Activated B cell treated with CpG ODN at 0.5 μM for 24 hours (primary cell): ENCODE measurements at places on chromosomes 1 and 21.
A peak's percentile ranks its signal among the peaks of the same experiment; 100 is the strongest.

DNA sequence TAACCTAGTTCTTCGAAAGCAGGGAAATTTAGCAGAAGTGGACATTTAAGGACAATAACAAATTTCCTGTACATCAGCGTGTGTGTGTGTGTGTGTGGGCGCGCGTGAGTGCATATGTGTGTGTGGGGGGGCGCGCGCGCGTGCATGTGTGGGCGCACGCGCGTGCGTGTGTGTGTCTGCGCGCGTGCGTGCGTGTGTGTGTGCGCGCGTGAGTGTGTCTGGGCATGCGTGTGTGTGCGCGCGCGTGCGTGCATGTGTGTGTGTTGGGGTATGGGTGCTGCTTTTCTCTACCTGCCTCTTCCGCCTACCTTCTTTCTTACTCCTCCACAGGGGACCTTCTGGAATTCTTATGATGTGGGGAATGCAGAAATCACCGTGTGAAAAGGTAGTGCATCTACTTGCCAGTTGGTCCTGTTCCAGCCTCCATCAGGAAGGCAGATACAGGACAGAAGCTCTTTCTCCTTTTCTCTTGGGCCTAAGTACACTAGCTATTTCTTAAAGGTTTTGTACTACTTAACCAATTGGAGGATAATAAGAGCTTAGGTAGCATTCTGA, 165.4 kb upstream of the KCNK2 start:
- H3K4me3 ChIP-seq, result no peak overlapping the region
- no peaks in the 10 kb centered on the region for H3K36me3 ChIP-seq
- no peaks in the 10 kb centered on the region for H3K4me1 ChIP-seq
- DNase-seq, result no peak

- DNase-seq, result no peak
- H3K36me3 ChIP-seq, result peaks cover 41% of the 10 kb centered on the region
- peaks cover 14% of the 10 kb centered on the region for H3K27me3 ChIP-seq
- H3K4me3 ChIP-seq, result peak overlapping the region; percentile 98
- peak overlapping the region; percentile 99 for H3K27ac ChIP-seq
Observed at GRCh38 chr1:71080230-71080738, 551 bp downstream of the ZRANB2 start.

DNA sequence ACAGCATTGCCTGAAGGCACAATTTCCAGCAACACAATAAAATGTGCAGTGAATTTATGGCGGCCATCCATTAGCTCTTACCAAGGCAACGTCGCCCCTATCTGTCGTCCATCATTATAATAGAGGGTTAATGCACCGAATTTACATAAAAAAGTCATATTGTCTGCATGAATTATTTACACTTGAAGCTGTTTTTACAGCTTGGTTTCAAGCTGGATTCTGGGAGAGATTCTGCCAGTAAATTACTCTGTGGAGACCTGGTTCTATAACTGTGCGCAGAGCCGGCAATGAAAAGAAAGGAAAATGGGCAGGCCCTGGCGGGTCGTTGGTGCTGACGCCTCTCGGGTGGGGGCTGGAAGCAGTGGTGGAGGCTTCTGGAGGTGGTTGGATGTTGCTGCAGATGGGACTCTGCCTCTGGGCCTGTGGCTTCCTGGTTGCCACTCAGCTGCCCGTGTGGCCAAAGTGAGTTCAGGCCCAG, 48.9 kb upstream of the POU3F1 start:
- no peak overlapping the region for H3K27ac ChIP-seq
- peaks cover 9% of the 10 kb centered on the region for H3K4me1 ChIP-seq
- no peak overlapping the region for H3K4me3 ChIP-seq

- no peak overlapping the region for H3K4me3 ChIP-seq
- DNase-seq, result no peak
- H3K36me3 ChIP-seq, result no peaks in the 10 kb centered on the region
- H3K4me1 ChIP-seq, result no peaks in the 10 kb centered on the region
Observed at GRCh38 chr1:233565313-233565712, 48.6 kb upstream of the KCNK1 start.

GRCh38 chr1:15346346-15347030, 63.2 kb upstream of the EFHD2 start:
- H3K4me3 ChIP-seq, result no peak overlapping the region
- H3K36me3 ChIP-seq, result no peaks in the 10 kb centered on the region
- peaks cover 32% of the 10 kb centered on the region for H3K27me3 ChIP-seq
- no peak overlapping the region for H3K27ac ChIP-seq

- H3K36me3 ChIP-seq, result peaks cover 14% of the 10 kb centered on the region
- no peak for DNase-seq
- peak overlapping the region; percentile 81 for H3K27ac ChIP-seq
- peak overlapping the region; percentile 95 for H3K4me3 ChIP-seq
- no peaks in the 10 kb centered on the region for H3K27me3 ChIP-seq
- H3K4me1 ChIP-seq, result peaks cover 38% of the 10 kb centered on the region
Observed at GRCh38 chr1:67684526-67685066, 405 bp upstream of the GADD45A start.

GRCh38 chr1:34405266-34405959, 228.7 kb downstream of the C1orf94 start:
- peaks cover 5% of the 10 kb centered on the region for H3K27me3 ChIP-seq
- no peak overlapping the region for H3K4me3 ChIP-seq
- DNase-seq, result no peak
- no peaks in the 10 kb centered on the region for H3K4me1 ChIP-seq

DNA sequence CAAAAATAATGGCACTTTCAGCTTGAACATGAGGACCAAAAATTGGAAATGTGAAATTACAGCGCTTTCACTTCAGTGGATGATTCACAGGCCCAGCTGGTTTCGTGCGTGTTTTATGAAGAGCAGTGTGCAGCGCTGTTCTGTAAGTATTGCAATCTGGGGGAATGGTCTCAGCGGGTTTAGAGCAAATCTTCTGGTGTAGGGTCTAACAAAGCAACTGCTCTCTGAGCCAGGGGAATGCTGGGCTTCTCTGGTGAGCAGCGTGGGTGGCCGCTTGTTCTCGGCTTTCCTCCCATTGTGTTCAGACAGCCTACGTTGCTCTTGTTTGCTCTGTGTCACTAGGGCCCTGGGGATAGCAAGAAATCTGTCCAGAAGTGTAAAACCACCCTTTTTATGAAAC, 42.4 kb upstream of the GADD45A start:
- H3K4me3 ChIP-seq, result no peak overlapping the region
- no peaks in the 10 kb centered on the region for H3K36me3 ChIP-seq
- no peaks in the 10 kb centered on the region for H3K27me3 ChIP-seq
- no peak overlapping the region for H3K27ac ChIP-seq
- no peaks in the 10 kb centered on the region for H3K4me1 ChIP-seq

DNA sequence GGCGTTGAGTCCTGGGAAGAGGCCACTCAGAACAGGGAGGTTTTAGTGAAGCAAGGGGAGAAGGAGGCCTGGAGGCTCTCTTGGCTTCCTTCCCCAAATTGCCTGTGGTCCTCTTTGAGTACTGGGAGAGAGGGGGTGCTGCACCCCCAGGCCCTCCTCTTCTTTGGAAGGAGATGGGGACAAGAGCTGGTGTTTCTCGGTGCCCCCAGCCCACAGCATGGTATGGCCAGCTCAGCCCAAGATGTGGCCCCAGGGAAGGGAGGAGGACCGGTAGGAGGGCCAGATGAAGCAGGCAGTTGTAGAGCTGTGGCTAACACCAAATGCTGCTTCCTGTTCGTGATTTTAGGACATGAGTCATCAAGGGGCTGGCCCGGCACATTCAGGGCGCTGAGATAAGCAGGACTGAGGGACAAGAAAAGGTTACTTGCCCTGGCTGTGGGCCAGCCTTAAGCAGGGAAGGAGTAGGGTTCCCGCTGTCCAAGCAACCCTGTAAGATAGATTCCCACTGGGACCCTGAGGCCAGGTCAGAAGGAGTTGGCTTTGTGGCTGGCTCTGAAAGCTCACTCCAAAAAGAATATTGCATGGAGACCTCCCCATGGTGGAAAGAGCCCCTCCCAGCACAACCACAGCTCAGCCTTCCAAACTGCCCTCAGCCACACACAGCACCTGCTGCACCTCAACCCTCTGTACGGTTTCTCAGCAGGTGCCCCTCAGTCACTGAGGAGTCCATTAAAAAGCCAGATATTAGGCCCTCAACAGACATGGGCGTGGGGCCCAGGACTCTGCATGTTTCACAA, 4.9 kb upstream of the TNFRSF1B start:
- H3K4me3 ChIP-seq, result peak overlapping the region; percentile 63
- no peaks in the 10 kb centered on the region for H3K36me3 ChIP-seq
- H3K27ac ChIP-seq, result peak overlapping the region; percentile 91
- H3K27me3 ChIP-seq, result no peaks in the 10 kb centered on the region
- peaks cover 74% of the 10 kb centered on the region for H3K4me1 ChIP-seq
- peak; percentile 55 for DNase-seq

DNA sequence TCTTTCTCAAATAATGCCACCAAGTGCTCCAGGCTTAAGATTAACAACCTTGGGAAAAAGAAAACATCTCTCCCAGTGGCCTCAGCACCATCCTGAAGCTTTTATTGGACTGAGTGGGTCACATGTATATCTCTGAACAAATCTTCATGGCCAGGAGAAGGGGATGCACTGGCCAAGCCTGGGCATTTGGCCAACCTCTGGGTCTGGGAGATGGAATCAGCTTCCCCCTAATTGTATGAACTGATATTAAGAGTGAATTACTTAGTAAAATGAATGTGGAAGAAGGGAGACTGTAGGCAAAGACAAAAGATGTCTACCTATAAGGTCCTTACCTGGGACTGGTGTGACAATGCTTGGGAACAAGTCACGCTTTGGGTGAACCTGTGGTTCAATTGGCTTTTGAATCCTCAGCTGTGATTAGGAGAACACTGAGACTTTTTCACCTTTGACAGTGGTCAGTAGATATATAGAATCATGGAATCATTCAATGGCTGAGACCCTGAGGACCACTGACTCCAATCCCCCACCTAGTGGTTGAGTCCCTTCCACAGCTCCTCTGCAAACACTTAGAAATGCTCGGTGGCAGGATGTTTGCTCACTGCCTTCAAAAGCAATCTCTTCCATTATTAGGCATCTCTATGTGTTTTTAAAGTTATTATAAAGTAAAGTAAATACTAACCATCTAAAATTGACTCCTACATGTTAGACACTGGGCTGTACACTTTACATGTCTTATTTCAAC, 102.6 kb upstream of the ATP1A1 start:
- no peaks in the 10 kb centered on the region for H3K36me3 ChIP-seq
- no peaks in the 10 kb centered on the region for H3K4me1 ChIP-seq
- no peak overlapping the region for H3K4me3 ChIP-seq
- H3K27me3 ChIP-seq, result peaks cover 3% of the 10 kb centered on the region
- H3K27ac ChIP-seq, result no peak overlapping the region

- no peak for DNase-seq
- no peak overlapping the region for H3K27ac ChIP-seq
- H3K27me3 ChIP-seq, result peaks cover 40% of the 10 kb centered on the region
- H3K36me3 ChIP-seq, result no peaks in the 10 kb centered on the region
- H3K4me3 ChIP-seq, result no peak overlapping the region
Observed at GRCh38 chr1:165445388-165445787, 462 bp upstream of the RXRG start.

GRCh38 chr1:178885869-178886268, 15.0 kb upstream of the ANGPTL1 start:
- no peak overlapping the region for H3K4me3 ChIP-seq
- H3K27ac ChIP-seq, result peak overlapping the region; percentile 80
- H3K27me3 ChIP-seq, result no peaks in the 10 kb centered on the region
- H3K4me1 ChIP-seq, result peaks cover 11% of the 10 kb centered on the region

DNA sequence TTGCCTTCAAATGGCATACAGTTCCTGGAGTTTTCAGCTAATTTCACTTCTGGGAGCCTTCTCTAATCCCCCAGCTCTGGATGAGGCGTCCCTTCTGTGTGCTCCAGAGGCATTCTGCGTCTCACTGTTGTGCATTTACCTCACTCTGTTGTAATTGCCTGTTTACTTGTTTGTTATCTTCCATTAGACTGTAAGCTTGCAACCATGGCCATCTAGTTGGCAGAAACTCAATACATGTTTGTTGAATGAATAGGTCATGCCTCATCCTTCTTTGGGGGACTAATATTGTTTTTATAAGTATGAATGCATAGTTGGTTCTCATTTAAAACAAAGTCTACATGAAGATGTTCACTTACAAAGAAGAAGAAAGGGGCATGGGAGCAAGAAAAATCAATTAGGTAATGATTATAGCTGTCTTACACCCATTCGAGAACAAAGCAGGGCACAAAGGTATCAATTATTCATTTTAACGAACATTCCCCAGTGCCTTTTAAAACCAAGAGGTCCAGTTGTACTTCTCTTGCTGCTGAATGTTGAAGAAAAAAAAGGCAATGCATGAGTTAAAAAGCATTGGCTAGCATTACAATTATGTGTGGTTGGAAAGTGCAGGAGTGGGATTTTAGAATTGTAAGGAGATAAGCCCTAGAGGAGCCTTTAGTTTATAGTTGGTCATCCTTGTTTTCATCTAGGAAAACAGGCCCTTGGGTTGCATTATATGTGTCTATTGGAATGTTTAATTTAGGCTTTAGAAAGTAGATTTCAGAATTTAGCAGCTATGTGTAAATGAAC, 6.0 kb downstream of the RGL1 start:
- H3K4me3 ChIP-seq, result no peak overlapping the region
- H3K27ac ChIP-seq, result no peak overlapping the region
- H3K4me1 ChIP-seq, result no peaks in the 10 kb centered on the region
- no peak for DNase-seq
- H3K27me3 ChIP-seq, result peaks cover 17% of the 10 kb centered on the region

- no peak overlapping the region for H3K27ac ChIP-seq
- H3K4me3 ChIP-seq, result no peak overlapping the region
- H3K4me1 ChIP-seq, result peaks cover 1% of the 10 kb centered on the region
- H3K36me3 ChIP-seq, result no peaks in the 10 kb centered on the region
Observed at GRCh38 chr1:1422465-1423244, 1.6 kb upstream of the ANKRD65 start.

GRCh38 chr1:200866521-200866920, 6.3 kb upstream of the GPR25 start:
- H3K4me1 ChIP-seq, result peaks cover 64% of the 10 kb centered on the region
- no peaks in the 10 kb centered on the region for H3K36me3 ChIP-seq
- no peak for DNase-seq
- H3K4me3 ChIP-seq, result no peak overlapping the region
- H3K27me3 ChIP-seq, result peaks cover 3% of the 10 kb centered on the region
- no peak overlapping the region for H3K27ac ChIP-seq

DNA sequence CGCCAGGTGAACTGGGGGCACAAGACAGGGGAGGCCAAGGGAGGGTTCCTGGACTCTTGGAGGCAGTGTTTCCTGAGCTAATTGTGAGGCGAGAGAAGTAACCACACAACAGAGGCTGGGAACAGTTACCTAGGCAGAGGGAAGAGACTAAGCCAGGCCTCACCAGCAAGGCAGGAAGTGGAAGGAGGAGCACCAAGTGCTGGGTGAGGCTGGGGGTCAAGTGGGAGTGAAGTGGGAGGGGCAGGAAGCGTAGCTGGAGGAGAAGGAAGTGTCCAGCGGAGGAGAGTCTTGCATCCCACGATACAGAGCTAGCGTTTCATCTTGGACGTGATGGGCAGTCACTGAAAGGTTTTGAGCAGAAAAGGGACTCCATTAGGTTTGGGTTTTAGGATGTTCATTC, 48.3 kb upstream of the CAPZB start:
- DNase-seq, result no peak
- H3K27ac ChIP-seq, result no peak overlapping the region
- no peaks in the 10 kb centered on the region for H3K27me3 ChIP-seq
- no peaks in the 10 kb centered on the region for H3K4me1 ChIP-seq
- no peaks in the 10 kb centered on the region for H3K36me3 ChIP-seq

- H3K27me3 ChIP-seq, result no peaks in the 10 kb centered on the region
- no peak overlapping the region for H3K4me3 ChIP-seq
- DNase-seq, result no peak
- H3K27ac ChIP-seq, result no peak overlapping the region
- H3K4me1 ChIP-seq, result no peaks in the 10 kb centered on the region
Observed at GRCh38 chr1:186307445-186307844, 67.6 kb downstream of the TPR start.
